Activated T-cell treated with anti-CD3 and anti-CD28 coated beads, Interleukin-2, amount 50 U/mL, for 24 hours (primary cell): ENCODE measurements at places on chromosomes 11 and 22.

- no peak for DNase-seq
These were observed at the start of gene LDHAL6A for GRCh38 chr11:18455686-18456372. Gene LDHAL6A, plus strand, starts transcription at chr11:18455856. Its CDS starts 825 bp downstream, at chr11:18456681.

GRCh38 chr11:96388891-96389719 is 607 bp downstream of the CCDC82 start:
- no peak for DNase-seq

DNA sequence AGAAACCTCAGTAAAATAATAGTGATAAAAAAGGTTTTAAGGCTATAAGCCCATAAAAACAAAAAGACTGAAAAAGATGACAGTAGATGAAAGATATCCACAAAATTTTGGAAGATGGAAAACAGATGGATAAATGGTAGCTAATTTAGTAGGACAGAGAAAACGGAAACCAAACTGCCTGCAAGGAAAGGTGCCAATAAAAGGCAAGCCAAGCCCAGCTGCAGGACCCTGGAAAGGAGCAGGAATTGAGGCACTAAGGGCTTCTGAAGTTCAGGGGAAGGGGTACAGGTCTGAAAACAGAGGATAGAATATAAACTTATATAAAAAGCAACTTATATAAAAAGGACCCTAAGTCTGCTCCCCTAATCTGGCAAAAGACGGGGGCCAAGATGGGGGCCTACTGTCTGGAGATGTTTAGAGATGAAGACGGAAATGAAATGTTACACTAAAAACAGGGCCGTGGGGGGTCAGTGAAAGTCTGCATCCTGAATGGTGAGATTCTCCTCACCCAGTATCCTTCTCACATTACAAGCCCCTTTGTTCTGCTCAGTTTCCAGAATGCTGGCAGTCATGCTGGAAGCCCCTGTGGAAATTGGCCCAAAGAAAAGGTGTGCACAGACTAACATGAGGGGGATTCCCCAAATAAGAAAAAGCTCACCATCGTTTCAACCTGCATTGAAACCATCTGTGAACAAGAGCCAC is 269.3 kb upstream of the PITPNB start:
- DNase-seq: no peak

- no peak for DNase-seq
These were observed 48.2 kb downstream of the ADM start for GRCh38 chr11:10352921-10353550.

DNA sequence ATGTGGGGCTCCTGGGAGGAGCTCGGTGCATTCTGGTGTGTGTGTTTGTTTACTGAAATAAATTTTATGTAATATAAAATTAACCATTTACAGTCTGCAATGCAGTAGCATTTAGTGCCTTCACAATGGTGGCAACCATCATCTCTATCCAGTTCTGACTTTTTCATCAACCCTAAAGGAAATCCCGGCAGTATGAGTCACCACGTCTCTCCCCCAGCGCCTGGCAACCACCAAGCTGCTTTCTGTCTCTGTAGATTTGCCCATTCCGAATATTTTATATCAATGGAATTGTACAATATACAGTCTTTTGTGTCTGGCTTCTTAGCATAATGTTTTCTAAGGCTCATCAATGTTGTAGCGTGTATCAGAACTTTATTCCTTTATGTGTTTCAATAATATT is 300.5 kb downstream of the MIAT start:
- no peak for DNase-seq

DNA sequence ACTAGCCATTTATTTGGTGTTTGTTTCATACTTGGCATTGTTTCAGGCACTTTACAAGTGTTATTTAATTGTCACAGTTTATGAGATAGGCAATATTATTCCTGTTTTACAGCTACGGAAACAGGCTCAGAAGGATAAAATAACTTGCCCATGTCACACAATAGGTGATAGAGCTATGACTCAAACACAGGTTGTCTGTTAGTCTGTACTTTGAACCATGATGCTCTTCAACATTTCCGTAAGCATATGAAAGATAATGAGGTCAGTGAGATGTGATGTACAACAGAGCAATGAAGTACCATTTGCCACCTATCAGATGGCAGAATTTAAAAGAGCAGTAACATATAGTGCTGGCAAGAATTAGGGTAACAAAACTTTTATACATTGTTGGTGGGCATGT is 15.3 kb downstream of the TUG1 start:
- no peak for DNase-seq

DNA sequence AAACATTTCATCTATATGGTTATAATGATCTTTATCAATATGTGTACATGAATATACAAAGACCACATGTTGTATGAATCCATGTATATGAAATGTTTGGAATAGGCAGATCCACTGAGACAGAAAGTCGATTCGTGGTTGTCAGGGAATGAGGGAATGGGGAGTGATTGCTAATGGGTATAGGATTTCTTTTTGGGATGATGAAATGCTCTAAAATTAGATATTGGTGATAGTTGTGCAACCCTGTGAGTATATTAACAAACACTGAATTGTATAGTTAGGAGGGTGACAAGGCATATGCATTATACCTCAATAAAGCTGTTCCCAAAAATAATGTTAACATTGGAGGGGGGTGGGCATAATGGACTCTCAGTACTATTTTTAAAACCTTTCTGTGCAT is 5.0 kb upstream of the PTPMT1 start:
- no peak for DNase-seq

DNA sequence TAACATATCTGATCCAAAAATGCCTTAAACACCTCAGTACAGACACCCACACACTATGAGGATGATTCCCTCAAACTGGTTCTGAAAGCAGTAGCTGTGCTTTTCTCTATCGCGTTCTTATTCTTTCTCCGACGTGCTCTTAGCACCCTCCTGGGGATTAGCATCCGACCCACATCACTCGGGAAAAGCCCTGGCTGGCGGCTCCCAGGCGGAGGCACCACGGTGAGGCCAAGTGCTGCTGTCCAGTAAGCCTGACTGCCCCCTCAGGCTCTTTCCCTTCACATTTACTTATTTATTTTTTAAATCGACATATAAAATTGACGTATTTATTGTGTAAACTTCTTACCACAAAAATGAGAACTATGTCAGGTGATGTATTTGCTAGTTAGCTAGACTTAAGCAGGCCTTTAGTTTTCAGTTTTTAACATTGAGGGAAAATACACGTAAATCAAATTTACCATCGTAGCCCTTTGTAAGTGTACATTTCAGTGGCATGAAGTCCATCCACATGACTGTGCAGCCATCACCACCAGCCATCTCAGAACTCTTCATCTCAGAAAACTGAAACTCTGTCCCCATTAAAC is 19.2 kb downstream of the TBX1 start:
- DNase-seq: no peak

DNA sequence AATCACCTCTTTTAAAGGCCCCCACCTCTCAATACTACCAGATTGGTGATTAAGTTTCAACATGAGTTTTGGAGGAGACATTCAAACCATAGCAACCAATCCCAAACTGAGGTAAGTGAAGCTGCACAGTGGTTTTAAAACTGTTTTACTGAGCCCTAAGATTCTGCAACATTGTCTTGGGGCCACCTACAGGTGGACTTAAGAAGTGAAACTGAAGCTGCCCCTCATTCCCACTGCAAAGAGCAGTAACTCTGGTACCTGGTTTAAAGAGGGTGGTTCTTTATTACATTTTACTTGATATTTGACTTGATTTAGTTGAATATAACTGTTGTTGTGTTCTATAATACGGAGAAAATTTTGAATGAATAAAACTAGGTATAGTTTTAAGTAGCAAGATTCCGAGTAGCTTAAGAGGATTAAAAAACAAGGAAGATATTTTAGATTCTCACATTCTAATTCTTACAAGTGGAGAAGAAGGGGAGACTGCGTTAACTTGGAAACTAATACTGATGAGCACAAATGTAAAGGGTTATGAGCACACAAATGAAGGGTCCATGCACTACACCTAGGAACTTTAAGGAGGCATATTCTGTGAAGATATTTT is 26.7 kb downstream of the SYT9 start:
- DNase-seq: no peak

DNA sequence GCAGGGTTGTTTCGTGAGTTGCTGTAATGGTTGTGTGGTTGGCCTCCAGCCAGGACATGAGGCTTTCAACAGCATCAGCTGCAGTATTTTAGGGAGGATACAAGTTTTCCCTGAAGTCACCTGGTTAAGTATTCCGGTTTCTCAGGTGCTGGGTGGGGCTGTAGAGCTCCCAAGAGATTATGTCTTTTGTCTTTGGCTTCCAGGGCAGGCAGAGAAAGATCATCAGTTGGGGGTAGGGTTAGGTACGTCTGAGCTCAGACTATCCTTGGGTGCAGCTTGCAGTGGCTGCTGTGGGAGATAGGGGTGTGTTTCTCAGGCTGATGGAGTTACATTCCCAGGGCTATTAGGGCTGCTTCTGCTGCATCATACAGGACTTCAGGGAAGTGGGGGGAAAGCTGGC is 47.5 kb upstream of the MRGPRX1 start:
- no peak for DNase-seq

GRCh38 chr11:63548178-63548577 is 11.6 kb downstream of the PLAAT4 start:
- no peak for DNase-seq

GRCh38 chr11:123799438-123799837 is 6.7 kb downstream of the OR6M1 start:
- no peak for DNase-seq

GRCh38 chr11:43486141-43486540 is 127.4 kb downstream of the TTC17 start:
- DNase-seq: no peak

- no peak for DNase-seq
These were observed 79.2 kb downstream of the CASP12 start for GRCh38 chr11:104819107-104819506.

DNA sequence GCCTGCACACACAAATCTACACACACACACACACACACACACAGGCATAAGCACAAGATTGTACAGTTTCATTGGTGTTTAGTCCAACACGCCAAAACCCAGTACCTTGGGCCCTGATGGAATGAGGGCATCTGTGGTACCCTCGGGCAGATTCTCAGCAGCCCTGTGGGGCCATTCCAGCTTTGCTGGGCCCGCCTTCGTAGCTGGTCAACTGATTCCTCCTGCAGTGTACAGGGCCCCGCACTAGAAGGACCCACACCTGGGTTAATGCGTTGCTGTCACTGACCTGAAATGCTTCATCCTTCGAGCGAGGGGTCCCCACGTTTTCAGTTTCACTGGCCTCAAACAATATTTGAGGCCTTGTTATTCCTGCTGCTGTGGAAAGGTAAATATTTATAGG is 731.2 kb downstream of the BRD1 start:
- no peak for DNase-seq

DNA sequence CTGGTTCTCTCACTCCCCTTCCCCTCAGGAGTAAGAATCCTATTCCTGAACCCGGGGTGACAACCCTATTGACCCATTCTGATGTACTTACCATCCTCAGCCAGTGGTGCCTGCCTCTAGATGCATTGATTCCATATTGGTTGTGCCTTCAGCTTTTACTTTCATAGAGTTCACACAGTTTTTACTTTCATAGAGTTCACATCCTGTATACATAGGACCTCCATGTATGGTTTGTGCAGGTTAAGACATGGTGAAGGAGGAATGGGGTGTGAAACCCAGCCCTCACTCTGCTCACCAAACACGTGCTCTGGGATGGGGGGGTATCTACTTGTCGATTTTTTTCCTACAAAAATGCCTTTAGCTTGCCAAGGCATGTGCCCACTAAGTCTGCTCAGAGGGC is 105.6 kb upstream of the TBCEL start:
- no peak for DNase-seq

GRCh38 chr11:6402561-6402981 is 12.3 kb downstream of the SMPD1 start:
- DNase-seq: no peak

GRCh38 chr11:80503990-80504389 is 1063.2 kb upstream of the TENM4 start:
- no peak for DNase-seq

- no peak for DNase-seq
These were observed 120.8 kb downstream of the NECTIN1 start for GRCh38 chr11:119608201-119608600.

DNA sequence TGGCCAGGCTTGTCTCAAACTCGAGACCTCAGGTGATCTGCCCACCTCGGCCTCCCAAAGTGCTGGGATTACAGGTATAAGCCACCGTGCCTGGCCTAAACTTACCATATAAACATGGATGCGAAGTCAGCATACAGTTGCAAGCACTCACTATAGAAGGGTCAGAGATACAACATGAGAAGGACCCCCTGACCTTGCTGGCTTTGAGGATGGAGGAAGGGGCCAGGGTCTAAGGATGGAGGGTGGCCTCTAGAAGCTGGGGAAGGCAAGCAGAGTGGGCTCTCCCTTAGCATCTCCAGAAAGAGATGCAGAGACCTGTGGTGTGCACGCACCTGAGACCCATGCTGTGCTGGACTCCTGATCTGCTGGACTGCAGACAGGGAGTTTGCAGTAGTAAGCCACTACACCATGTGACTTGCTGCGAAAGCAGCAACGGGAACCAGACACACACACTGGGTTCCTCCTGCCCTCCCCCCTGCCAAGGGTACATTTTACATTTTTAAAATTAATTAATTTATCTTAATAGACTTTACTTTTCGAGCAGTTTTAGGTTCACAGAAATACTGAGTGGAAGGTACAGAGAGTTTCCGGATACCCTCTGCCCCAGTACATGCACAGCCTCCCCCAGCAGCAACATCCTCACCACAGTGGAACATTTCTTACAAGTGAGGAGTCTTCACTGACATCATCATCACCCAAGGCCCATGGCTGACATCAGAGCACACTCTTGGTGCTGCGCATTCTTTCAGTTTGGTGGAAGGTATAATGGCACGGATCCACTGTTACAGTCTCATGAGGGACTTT is 170.1 kb upstream of the B3GAT1 start:
- DNase-seq: no peak

- no peak for DNase-seq
These were observed 103.2 kb downstream of the ZBTB16 start for GRCh38 chr11:114162719-114163123.
